CD4-positive, alpha-beta T cell treated with Interleukin-12 subunit alpha and Interleukin-12 subunit beta, for 1 hour (primary cell): ENCODE measurements at places on chromosomes 4 and X.
A peak's percentile ranks its signal among the peaks of the same experiment; 100 is the strongest.

DNA sequence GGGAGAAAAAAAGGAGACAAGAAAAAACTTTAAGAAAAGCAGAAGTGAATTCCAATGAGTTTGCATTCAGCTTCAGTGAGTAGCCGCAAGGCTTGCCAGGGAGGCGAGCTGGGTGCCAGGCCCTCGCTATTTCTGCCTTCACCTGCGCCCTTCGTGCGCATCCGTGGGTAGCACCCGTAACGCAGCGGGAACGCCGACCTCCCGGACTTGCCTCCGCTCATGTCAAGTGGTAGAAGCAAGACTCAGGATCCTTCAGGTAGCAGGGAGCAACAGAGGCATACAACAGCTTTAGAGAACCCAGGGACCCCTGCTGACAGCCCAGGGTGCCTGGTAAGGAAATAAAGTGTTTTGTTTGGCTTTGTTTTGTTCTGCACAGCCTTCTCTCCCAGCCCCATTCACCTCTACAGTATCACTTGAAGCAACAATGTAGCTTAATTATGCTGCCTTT lies 140.0 kb upstream of the BCOR start:
- no peak for DNase-seq

GRCh38 chrX:134692990-134693389 lies 34.7 kb upstream of the PLAC1 start:
- DNase-seq: no peak

GRCh38 chrX:132489578-132490419 lies 961 bp upstream of the MBNL3 start:
- DNase-seq: peak; percentile 57

- no peak for DNase-seq
These were observed 217.1 kb upstream of the STS start for GRCh38 chrX:6930307-6930849.

GRCh38 chrX:130165181-130165702 lies 399 bp downstream of the AIFM1 start:
- no peak for DNase-seq

- DNase-seq: no peak
These were observed 156.8 kb downstream of the TEX13A start for GRCh38 chrX:105063743-105064142.

DNA sequence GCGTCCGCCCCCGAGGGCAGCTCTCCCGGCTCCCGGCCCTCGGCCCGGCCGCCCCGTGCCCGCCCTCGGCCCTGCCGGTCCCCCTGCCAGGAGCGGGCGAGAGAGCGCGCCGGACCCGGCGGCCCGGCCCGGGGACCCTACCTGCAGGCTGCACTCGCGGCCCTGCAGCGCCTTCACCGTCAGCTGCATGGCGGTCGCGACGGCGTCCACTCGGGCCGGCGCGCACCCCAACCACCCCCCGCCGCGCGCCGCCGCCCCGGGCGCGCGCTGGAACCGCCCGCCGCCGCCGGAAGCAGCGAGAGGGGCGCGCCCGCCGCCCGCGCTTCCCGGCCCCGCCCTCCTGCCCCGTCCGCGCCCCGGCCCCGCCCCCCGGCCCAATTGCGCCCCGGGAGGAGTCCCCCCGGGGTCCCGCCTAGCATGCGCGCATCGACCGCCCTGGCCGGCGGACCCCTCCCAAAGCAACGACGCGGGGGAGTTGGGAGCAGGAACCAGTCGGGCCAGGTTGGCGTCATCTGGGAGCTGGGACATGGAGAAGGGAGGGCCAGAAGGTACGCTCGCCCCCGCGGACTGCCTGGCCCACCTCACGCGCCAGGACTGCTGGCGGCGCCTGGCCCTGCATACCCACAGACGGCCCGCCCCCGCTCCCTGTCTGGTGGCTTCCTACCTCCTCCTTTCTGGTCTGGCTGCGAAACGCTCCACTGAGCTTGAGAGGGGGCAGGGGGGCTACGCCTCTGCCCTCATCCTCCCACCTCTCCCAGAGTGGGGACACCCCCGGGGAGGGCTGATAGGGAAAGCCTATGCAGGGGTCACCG lies at the start of gene UBL4A:
TSS of gene UBL4A (minus strand) at position 220 of the 812 bp plus-strand sequence. CDS start at position 189, 31 bp downstream.
- peak; percentile 70 for DNase-seq

DNA sequence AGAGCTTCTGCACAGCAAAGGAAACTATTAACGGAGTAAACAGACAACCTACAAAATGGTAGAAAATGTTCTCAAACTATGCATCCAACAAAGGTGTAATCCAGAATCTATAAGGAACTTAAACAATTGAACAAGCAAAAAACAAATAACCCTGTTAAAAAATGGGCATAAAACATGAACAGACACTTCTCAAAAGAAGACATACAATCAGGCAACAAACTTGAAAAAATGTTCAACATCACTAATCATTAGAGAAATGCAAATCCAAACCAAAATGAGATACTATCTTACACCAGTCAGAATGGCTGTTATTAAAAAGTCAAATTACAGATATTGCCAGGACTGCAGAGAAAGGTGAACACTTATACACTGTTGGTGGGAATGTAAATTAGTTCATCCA lies 309.6 kb upstream of the KLF3 start:
- no peak for DNase-seq

DNA sequence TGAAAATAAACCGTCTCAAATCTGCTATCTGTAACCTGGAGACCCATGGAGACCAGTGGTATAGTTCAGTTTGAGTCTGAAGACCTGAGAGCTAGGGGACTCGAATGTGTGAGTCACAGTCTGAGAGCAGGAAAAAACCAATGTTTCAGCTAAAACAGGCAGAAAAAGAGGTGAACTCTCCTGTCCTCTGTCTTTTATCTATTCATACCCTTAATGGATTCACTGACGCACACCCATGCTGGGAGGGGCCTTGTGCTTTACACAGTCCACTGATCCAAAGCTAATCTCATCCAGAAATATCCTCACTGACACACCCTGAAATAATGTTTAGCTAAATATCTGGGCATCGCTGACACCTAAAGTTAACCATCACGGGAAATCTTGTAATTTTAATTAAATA lies 297.9 kb downstream of the GPM6A start:
- DNase-seq: no peak

- no peak for DNase-seq
These were observed 96.3 kb downstream of the GEMIN8 start for GRCh38 chrX:13933352-13933751.

DNA sequence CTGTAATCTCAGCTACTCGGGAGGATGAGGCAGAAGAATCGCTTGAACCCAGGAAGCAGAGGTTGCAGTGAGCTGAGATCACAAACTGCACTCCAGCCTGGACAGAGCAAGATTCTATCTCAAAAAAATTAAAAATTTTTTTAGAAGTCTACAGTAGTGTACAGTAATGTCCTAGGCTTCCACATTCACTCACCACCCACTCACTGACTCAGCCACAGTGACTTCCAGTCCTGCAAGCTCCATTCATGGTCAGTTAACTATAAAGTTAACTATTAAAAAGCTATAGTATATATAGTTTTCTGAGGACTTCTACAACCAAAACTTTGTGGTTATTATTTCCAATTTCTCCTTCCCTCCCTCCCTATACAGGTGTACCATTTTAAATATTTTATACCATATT lies 34.7 kb upstream of the NEUROG2 start:
- DNase-seq: no peak

- peak; percentile 38 for DNase-seq
These were observed 7.4 kb downstream of the WDR44 start for GRCh38 chrX:118353081-118353850.

DNA sequence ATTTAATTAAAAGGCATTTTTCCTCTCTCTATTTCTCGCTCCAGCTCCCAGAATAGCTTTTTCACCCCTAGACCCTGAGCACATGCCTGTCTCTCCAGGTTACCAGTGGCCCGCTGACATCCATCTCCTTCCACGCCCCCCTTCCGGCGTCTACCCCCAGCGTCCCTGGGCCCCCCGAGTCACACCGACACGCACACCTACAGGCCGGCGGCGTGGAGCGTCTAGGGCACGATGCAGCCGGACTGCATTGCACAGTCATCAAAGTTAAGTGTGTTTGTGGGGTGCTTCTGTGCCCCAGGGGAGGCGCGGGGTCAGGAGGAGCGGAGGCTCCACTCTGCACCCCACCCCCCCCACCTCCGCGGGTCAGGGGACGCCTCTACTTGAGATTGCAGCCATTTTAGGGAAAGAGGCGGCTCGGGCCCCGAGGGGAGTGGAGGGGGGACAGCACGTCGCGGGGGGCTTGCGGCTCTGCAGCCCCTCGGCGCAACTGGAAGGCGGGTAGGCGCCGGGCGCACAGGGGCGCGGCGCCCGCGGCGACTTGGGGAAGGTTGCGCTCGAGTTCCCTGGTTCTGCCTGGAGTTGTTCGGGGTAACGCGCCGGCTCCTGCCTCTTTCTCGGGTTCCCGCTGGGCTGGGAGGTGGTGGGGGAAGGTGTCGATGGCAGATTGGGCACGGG lies 112.7 kb downstream of the DHX15 start:
- no peak for DNase-seq

- DNase-seq: no peak
These were observed 227.8 kb downstream of the KDR start for GRCh38 chr4:54897590-54897989.

DNA sequence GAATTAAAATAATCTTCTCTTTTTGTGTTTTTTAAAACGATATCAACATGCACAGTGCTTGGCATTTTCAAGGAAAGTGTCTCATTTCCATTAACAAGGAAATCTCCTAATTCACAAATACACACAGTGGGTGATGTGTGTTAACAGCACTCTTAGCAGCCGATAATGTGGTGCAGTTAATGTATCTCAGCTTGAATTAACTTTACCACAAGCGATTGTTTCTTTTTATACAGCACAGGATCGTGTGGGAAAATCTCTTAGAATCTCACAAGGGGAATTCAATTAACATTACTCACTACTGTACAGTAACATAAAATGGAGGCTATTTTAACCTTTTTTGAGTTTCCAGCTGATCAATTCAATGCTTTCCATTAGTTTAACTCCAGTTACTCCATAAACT lies 1841.9 kb downstream of the STIM2 start:
- no peak for DNase-seq

GRCh38 chr4:48906206-48907173 lies at the start of gene OCIAD2:
OCIAD2 (minus strand) TSS chr4:48906774; CDS start chr4:48904549, 2,225 bp downstream.
- peak; percentile 88 for DNase-seq

- DNase-seq: no peak
These were observed 124.4 kb downstream of the VEGFC start for GRCh38 chr4:176668324-176668723.

DNA sequence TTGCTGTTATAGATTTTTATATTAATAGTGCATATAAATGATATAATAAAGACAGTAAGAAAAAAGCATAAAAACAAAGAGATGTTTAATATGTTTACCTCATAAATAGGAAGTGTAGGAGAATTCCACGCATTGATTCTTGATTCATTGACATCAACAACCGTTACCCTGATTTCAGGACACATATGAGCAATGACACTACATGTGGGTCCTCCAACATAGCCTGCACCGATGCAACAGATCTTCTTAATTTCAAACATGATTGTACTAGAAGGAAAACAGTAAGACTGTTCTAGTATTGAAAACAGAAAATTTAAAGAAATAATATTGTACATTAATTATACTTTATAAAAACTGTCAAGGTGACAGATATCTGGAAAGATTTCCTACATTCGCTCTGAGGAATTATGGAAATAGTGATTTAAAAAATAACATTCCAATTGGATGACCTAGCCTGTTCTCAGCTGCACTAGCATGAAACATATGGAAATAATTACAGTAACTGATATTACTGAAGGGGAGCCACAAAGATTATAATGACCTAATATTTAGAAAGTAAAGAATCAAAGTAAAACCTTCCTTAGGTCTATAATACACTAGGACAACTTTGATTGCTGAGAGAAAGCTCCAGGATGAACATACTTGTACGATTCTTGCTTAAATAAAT lies 5.9 kb downstream of the UGDH start:
- DNase-seq: no peak

DNA sequence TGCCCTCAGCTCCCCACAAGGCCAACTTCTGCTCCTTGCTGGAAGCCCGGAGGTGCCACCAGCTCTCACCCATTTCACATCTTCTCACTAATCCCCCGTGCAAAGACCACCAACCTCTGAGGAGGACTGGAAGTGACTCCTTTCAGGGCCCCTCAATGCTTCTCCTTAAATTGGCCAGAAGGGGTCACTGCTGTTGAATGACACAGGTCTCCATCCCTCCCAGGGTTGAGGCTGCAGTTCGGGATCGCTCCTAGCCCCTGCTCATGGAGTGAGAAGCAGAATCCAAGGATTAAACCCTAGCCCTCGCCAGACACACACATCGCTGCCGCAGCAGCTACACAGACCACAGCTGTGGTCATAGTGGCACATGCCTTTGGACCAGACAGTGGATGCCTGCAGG lies 279.5 kb upstream of the TAPT1 start:
- DNase-seq: no peak

DNA sequence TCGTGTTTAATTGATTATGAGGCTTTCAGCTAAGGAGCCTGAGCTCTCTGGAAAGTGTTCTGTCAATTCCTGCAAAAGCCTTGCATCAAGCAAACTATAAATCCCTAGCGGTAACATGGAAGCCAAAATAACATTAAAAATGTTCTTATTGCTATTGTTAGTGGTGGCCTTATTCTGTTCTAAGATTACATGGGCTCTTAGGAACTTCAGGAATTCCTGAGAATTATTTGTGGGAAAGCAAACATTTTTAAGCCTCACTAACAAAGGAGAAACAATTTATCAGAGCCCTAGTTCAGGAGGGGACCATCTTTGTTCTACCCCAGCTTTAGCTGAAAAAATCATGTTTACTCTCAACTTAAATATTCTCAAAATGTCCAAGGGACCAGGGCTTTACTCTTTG lies 119.6 kb downstream of the PAPSS1 start:
- DNase-seq: no peak

DNA sequence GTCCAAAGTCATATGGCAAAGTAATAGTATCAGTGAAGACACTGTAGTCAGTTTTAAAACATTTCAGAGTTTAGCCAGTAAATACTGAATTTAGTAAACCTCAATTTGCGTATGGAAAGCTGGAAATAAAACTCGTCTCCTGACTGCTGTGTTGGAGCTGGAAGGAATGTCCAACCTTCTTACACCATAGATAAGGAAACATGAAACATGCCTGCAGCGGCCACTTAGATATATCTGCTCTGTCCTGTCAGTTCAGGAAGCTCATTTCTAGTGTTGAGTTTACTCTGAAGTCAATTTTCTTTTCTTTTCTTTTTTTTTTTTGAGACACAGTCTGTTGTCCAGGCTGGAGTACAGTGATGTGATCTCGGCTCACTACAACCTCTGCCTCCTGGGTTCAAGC lies 21.2 kb downstream of the ARHGAP10 start:
- DNase-seq: no peak

DNA sequence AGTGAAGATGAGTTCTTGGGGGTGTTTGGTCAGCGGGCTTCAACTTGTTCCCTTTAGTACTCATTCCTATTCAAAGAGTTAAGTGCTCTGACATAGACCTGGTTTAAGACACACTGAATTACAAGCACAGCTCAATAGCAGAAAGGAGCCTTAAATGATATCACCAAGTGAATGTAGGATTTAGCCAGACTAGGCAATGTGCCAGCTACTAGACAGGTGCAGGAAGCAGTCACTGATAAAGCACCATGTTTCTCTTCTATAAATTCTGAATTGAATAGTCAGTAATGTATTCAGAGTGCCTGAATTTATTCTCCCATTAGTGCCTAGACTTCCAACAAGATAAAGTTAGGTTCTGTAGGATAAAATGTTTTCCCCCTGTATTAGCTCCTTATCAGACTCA lies 63.6 kb downstream of the ASB9 start:
- DNase-seq: no peak

- no peak for DNase-seq
These were observed 39.6 kb downstream of the SOWAHB start for GRCh38 chr4:76858319-76858718.

GRCh38 chr4:6696611-6697010 lies 2.9 kb downstream of the S100P start:
- DNase-seq: no peak
